T47D (cell line): ENCODE measurements at places on chromosomes 2 and 18.

- DNase-seq = no peak
Observed at GRCh38 chr18:25310045-25310444, 41.9 kb downstream of the ZNF521 start.

GRCh38 chr2:8841932-8842331 lies 4.5 kb upstream of the KIDINS220 start:
- no peak for DNase-seq

- no peak for DNase-seq
Observed at GRCh38 chr2:72204786-72205503, 57.3 kb upstream of the CYP26B1 start.

DNA sequence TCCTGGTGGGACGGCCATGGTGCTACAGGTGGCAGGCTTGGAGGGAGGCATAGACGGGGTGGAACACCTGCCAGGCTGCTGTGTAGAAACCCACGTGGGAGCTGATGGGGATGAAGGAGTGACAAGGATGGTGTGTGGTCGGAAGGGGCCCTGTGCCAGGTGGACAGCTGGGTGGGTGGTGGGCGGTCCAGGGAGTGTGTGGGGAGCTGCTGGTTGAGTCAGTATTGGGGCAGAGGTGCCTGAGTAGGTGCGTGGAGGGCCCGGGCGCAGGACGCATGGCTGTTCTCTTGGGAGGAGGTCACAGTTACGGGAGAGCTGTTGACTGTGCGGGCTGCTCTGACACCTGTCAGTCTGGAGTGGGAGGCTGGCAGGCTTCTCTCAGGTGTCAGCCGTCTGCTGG lies 12.6 kb upstream of the D2HGDH start:
- no peak for DNase-seq

GRCh38 chr2:45691171-45691999 lies 39.9 kb downstream of the PRKCE start:
- no peak for DNase-seq

- DNase-seq = peak; percentile 15
Observed at GRCh38 chr2:217049422-217049821, 189.6 kb upstream of the TNP1 start.

DNA sequence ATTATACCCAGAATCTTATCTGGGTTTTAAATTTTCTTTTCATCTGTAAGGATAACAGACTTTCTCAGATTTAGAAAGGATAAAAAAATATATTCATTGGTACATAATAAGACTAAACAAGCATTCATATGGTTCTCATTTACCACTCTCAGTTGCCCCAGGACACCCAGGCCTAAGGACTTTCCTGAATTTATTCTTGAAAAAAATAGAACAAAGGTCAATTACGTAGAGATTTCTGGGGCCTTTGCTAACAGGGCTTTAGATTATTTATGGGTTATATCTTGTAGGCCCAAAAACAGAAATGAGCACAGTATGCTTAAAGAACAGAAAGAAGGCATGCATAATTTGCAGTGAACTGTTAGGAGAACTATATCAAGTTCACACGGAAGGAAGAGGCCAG lies 269.0 kb upstream of the COL3A1 start:
- DNase-seq = no peak
